ENCODE measurements at places on chromosomes 7 and 10.

- peak; percentile 69 for DNase-seq
Measured at GRCh38 chr10:70405037-70405824, 1.3 kb downstream of the EIF4EBP2 start.

- no peak for DNase-seq
Measured at GRCh38 chr10:27899058-27899457, 99.8 kb downstream of the ODAD2 start.

DNA sequence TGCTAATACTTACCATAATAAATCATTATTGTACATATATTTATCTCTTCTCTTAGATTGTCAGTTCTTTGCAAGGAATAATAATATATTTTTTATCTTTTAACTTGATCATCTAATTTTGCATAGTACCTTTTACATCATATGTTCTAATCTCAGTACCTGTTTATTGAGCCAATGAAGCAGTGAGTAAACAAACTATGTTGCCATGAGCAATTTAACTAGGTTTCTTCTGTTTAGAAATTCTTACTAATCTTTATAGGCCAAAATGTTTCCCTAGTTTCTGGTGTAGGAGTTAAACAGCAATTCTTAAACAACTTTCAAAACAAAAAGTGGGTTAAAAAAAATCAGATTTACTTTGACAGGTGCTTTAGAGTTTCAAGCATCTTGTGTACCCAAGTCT is 61.3 kb downstream of the PHYHIPL start:
- no peak for DNase-seq

GRCh38 chr10:59880971-59881510 is 25.3 kb downstream of the CCDC6 start:
- peak; percentile 87 for DNase-seq

DNA sequence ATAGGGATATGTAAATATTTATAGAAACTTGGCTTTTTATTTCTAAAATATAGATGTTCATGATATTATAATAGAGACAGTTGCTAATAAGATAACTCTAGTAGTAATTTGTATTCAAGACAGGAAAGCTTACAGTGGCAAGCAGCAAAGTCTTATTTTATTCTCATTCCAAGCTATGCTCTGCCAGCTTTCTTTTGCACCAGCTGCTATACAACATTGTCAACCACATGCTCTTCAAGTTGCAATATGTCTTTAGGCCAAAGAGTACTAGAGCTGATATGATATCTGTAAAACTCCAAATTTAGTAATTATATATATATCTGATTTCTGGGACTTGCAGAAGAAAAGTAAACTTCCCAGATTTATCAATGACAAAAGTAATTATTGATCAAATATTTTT is 350.1 kb downstream of the HGF start:
- no peak for DNase-seq

DNA sequence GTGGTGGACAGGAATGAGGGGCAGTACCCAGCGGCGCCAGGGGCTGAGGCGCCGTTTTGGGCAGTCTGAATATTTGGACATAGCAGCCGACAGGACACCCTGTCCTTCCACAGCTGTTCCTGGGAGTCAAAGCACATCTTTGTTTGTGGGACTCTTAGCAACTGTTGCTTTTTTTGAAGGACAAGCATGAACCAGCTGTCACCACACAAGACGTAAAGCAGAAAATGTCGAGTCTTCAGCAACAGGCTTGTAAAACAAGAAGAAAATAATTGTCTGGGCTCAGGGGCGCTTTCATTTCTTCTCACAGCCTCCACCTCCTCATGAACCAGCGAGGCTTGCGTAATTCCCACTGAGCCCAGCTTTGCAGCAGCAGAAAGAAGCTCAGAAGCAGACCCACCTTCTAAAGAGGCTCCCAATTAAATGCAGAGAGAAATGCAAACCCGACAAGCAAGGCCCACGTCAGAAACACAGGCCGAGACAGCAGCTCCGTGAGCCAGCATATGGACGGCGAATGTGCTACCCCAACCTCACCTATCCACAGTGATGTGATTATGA is 68.9 kb upstream of the DNAAF5 start:
- DNase-seq = no peak

DNA sequence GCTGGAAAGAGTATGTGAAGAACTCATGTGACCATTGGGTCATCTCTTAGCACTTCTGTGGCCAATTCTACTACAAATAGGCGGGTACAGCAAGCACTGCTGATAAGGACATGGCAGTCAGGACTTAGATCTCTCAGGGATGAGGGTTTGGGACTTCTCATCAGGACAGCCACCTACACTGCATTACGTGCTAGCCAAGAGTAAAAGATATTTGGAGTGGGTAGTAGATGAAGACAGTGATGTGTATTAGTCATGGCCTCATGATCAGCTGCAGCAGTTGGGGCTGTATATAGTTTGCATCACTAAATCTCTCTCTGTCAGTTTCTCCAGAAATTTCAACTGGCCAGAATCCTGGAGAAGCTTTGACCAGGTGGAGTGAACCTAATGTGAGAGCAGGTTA is 9.2 kb downstream of the TAS2R60 start:
- DNase-seq = no peak

- DNase-seq = peak; percentile 61
Measured at GRCh38 chr10:90857635-90858460, at the start of gene HTR7. Gene HTR7 (minus strand): TSS chr10:90858039. CDS start chr10:90857671, 368 bp downstream.

GRCh38 chr7:48114589-48114988 is 25.5 kb downstream of the UPP1 start:
- no peak for DNase-seq

DNA sequence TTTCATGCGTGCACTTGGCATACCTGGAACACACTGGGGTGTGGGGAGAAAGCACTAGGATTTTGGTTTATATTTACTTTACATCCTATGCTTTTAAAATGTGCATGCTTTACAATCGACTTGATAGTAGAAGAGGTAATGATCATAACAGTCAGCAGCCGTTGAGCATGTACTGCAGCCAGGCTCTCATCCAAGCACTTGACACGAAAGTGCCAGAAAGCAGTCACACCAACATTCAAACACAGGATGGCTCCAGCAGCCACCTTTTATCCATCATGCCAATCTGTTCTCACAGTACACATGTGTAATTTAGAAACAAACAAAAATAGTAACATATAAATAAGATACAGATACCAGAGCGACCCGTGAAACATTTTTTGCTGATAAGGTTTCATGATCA is 1.2 kb upstream of the FAM241B start:
- DNase-seq = no peak

DNA sequence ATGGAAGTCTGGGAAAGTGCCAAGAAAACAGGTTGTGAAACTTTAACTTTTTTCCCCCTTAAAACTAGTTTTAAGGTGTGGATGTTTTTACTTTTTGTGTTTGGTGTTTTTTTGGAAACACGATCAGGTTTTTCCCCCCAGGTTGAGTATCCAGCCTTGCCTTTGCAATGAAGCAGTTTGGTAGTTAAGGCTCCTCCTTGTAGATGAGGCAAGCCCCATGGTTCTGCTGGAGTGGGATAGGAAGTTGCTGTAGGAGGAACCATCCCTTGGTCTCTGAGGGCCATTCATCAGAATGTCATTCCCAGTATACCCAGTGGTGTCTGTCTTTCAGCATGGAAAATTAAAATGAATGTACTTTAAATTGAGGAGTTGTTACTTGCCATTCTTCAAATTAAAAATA is 2.7 kb downstream of the CUL1 start:
- no peak for DNase-seq

GRCh38 chr10:13158401-13158800 is 3.0 kb upstream of the MCM10 start:
- no peak for DNase-seq

DNA sequence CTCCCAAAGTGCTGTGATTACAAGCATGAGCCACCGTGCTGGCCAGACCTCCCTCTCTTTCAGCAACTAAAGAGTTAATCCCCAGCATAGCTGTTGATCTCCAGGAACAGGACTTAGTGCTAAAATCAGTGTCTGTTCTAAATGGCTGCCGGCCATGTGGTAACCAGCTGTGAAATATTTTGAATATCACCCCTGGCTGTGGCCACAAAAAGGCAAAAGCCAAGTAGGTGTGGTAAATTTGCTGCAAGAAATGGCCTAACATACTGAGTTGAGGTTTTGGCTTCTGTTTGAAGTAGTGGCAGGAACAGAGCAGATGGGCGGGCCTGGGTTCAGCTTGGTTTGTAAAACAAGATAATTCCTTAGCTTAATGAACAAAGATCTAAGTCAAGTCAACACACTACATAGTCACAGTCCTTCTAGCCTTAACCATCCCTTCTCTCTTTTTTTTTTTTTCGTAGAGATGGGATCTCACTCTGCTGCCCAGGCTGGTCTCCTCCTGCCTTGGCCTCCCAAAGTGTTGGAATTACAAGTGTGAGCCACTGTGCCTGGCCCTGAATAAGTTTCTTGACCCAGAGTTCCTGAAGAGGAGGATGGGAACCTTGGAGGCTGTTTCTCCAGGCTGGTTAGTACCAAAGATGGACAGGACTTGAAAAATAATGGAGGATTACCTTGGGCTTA is 22.7 kb upstream of the AGFG2 start:
- peak; percentile 82 for DNase-seq

DNA sequence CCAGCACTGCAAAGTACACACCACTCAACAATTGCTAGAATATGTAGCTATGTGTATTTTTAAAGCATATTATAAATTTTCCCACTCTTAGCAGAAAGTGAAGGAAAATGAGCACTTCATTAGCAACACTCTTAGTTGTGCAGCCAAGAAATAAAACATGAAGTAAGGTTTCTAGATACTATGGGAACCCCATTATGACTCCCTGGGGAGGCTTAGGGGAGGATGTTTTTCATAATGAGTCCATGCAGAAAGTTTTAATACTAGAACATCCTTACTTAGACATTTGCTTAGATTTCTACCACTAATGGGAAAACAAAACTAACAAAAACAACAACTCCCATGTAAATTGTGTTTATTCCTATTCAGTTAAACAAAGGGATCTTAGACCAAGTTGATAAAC is 148.4 kb upstream of the HDAC9 start:
- DNase-seq = no peak

DNA sequence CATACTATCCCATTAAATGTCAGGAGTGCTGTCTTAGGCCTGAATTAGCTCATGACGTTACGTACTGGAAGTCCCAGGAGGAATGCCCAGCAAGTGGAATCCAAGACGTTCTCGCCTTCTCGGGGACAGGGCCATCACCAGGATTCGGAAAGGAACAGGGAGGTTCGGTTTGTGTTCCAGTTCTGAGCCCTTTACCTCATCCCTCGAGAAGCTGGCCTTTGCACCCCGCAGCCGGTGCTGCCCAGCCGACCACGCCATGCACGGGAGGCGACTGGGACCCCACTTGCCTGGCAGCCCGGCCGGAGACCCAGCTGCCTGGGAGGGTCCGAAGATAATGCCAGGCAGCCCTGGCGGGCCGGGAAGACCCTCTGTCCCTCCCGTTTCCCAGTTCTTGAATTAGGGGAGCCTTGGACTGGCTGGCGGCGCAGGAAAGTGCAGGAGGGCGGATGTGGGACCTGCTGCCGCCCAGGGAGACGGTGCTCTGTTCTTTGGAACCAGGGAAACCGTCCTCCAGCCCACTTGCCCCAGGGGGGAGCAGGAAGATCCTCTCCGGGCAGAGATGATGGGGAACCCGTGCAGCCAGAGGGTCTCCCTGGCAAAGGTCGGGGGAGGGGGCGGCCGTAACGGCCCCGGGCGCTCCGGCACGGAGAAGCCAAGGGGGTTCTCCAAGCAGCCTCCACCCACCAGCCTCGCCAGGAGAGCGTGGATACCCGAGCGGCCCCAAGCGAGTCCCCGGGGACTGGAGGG is 671 bp upstream of the CHST3 start:
- DNase-seq = no peak

GRCh38 chr7:29588900-29589696 is 25.5 kb downstream of the PRR15 start:
- DNase-seq = peak; percentile 64

DNA sequence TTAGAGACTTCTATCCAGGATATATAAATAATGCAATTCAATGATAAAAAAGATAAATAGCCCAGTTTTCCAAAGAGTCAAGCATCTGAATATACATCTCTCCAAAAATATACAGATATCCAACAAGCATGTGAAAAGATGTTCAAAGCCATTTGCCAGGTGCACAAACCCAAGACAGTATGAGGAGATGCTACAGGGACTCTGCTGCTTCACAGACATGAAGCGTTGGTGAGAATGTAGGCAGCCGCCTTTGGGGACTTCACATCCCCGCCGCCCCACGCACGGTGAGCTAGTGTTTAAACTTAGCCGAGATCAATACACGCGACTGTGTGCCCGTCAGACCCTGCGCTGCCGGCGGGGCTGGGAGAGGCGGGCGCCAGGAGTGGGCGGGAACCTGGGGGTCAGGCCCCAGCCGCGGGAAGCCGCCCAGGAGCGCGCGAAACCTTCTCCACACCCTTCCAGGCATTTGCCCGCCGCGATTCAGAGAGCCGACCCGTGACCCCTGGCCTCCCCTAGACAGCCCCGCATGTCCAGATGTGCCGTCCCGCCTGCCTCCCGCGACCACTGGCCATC is 927 bp upstream of the ALOX5 start:
- DNase-seq = peak; percentile 49

DNA sequence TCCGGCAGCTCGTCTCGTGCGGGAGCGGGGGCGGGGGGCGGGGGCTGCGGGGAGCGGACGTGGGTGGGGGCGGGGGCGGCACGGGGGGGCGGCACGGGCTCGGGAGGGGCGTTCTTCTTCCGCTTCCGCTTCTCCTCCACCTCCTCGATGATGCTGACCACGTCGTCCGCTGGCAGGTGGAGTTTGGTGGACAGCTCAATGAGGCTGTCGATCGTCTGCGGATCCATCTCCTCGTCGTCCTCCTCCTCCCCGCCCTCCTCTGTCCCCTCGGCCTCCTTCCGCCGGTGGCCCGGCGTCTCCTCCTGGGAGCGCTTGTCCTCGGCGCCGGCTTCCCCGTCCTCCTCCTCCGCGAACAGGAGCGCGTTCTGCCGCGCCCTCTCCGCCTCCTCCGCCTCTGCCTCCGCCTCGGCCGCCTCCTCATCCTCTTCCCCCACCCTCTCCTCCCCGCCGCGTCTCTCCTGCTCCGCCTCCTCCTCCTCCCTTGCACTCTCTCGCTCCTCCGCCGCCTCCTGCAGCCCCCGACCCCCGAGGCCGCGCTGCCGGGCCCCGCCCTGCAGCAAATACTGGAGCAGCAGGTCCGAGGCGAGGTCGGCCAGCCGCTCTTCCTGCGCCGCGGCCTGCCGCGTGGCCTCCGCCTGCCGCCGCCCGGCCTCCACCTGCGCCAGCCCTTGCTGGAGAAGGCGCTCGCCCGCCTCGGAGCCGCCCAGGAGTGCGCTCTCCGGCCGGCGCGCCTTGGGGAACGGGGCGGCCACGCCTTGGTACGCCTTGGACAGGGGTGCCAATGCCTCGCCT is 1.9 kb downstream of the VGF start:
- peak; percentile 69 for DNase-seq
